ENCODE measurements at places on chromosomes 11 and 22.

- no peak for DNase-seq
These were observed 24.3 kb upstream of the HIKESHI start for GRCh38 chr11:86277741-86278140.

- peak; percentile 93 for DNase-seq
These were observed 6.0 kb downstream of the RNF169 start for GRCh38 chr11:74754507-74755252.

DNA sequence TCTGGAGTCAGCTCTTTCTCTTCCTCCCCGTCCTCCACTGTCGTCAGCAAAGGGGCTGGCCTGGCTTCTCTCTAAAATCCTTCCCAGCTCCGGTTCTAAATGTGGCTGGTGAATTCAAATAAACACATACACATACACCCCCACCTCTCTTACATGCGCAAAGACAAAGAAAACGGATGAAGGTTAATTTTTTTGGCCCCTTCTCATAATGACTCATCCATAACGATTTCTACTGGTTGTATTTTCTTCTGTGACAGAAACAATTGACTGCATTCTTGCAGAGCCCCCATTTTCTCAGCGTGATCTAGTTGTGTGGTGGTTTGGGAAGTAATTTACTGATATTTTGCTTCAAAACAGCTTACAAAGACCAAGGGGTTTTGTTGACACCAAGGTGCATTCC, 130.0 kb upstream of the NTM start:
- DNase-seq, result peak; percentile 19

- DNase-seq, result peak; percentile 70
These were observed 29.5 kb upstream of the MYH9 start for GRCh38 chr22:36417281-36417686.

DNA sequence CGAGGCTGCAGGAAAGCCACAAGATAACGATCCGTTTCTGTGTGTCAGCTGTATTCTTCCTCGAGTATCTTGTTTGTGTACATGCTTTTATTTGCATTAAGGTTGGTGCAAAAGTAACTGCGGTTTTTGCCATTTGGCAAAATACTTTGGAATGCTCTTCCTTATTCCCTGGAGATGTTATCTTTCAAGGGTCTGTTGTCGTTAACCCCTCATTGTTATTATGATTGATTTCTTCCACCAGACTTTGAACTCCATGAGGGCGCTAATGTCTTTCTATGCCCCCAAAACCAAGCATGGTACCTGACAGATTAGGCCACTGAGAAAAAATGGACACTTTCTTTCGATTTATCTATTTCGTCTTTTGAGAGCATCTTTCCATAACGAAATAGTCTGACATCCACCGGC, 563 bp upstream of the PSMA1 start:
- DNase-seq, result no peak

DNA sequence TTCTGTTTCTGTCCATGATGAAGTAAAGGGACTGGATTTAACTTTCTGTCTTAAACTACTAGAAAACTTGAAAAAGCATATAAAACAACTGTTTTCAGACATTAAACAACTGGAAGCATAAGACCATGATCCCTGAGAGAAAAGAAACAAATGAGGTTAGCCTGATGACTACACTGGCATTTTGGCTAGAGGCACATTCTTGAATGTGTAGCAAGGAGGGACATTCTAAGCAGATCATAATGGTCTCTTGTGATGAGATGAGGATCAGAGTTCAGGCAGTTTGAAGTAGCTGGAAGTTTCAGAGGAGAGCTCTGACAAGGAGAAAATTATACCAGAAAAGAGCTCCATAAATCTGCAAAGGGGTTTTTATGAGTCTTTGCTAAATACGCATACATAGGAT, 75.4 kb downstream of the AASDHPPT start:
- peak; percentile 11 for DNase-seq

GRCh38 chr11:65646288-65646957, 8.5 kb downstream of the SIPA1 start:
- DNase-seq, result no peak

DNA sequence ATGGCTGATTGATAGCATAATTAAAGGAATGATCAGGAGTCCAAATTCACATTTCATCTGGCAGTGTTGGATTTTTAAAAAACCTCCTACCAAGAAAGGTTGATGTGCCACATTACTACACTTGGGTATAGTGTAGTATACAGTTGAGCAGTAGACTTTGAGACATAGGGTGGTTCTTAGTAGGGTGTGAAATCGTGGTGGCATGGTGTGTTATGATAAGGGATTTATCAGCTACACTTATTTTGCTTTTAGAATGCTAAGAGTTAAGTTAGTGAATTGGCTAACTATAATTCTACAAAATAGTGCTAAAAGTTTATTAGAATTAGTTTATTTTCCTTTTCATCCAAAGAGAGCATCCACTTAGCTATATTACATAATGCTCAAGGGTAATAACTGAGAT, 13.1 kb downstream of the TBCEL start:
- no peak for DNase-seq

GRCh38 chr11:61964058-61964665, 3.3 kb downstream of the FTH1 start:
- no peak for DNase-seq

- peak; percentile 99 for DNase-seq
These were observed 12.9 kb downstream of the CD59 start for GRCh38 chr11:33723238-33723881.

All from fibroblast of skin of right biceps (primary cell).